H7 (cell line): ENCODE measurements at places on chromosomes 16 and 17. TPM values are rescaled to one million over a fixed set of nuclear protein-coding genes. Genes with fewer than 3 reads are reported as not detected.

GRCh38 chr17:57550668-57551315 lies 194.3 kb downstream of the CCDC182 start:
- DNase-seq = no peak

GRCh38 chr17:55301521-55302406 lies 37.0 kb downstream of the HLF start:
- no peak for DNase-seq

The TBC1D26 gene
- 3.8 and 7.7 TPM in 2 replicates for total RNA-seq

GRCh38 chr17:62689441-62690167 lies 62.1 kb downstream of the MRC2 start:
- DNase-seq = peak; percentile 64

The CRYM gene
- total RNA-seq = 7.1 and 7.6 TPM in 2 replicates
